Hypothalamus (tissue), 51 donors: ENCODE measurements at places on chromosomes 1 and 21.
A peak's percentile ranks its signal among the peaks of the same experiment; 100 is the strongest.

- no peak for DNase-seq
Observed at GRCh38 chr1:7268983-7269382, 483.7 kb downstream of the CAMTA1 start.

DNA sequence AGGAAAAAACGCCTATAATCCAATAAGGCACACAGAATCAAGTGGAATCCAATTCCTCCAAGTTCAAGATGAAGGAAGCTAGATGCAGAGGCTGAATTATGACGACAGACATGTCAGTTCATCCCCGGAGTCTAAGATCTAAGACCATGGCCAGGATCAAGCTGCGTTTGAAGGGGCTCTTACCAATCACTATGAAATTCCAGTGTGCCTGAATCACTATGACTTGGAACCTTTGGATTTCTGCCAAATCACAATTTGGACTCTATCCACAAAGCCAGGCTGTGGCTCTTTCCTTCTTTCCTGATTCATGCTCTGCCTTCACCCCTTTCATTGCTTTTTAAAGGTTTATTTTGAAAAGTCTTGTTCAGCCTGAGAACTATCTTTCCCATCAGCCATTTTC is 17.1 kb downstream of the OLIG2 start:
- no peak for DNase-seq

DNA sequence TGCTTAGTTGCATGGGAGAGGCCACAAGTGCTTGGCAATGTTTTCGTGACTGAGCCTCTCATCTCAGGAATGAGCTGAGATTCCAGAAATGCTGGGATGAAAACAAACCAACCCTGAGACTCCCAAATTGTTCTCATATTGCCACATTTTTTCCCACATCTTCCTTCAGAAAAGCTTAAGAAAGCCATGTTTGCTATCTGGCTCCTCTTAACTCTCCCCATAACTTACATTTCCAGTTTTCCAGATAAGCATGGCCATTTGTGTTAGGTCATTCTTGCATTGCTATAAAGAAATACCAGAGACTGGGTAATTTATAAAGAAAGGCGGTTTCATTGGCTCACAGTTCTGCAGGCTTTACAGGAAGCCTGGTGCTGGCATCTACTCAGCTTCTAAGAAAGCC is 17.2 kb downstream of the DSCAM start:
- DNase-seq: no peak

DNA sequence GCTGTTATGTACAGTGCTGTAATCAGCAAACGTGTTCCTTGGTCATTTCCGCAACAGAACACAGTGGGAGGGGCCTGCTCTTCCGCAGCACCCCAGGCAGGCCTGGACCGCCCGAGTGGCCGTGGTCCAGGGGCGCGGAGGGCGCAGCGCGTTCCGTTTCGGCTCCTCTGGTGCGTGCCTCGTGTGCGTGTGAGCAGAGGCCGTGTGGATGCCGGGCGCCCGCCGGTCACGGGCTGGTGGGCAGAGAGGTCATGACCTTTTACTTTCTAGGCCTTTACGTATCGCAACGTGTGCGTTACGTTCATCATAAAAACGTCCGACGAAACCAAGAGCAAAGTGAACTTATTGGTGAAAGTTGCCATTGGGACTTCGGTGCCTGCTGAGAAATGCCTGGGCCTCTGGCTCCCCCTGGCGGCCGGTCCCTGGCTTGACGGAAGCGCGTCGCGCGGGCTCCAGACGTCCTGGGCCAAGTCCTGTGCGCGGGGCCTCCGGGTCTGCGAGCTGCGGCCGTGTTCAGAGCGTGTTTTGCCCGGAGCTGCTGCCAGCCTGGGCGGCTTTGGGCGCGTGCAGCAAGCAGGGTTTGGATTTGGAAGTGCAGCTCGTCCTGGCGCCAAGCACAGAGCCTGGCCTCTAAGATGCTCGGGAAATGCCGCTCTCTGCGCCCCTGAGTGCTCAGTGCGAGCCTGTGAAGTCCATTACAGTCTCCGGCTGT is 34.4 kb downstream of the COL18A1 start:
- DNase-seq: peak; percentile 70

GRCh38 chr1:206125346-206125745 is 8.2 kb upstream of the AVPR1B start:
- DNase-seq: no peak
